ENCODE measurements at places on chromosomes 11 and 22.

DNA sequence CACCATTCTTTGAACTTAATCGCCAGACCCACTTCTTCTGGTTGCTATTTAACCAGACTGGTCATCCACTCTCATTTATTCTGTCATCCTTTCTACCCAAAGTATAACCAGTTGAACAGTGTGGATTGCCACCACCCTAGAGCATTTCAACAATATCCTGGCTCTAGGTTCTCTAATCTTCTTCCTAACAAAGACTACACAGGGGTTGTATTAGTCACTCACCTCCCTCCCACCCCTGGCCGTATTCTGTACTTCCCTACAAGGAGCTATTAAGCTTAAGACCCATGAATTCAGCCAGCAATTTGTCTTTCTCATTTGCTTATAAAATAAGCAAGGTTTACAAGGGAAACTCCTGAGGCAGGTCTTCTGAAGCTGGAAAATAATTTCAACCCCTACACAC is 46.9 kb upstream of the CEP126 start:
- no peak for DNase-seq

DNA sequence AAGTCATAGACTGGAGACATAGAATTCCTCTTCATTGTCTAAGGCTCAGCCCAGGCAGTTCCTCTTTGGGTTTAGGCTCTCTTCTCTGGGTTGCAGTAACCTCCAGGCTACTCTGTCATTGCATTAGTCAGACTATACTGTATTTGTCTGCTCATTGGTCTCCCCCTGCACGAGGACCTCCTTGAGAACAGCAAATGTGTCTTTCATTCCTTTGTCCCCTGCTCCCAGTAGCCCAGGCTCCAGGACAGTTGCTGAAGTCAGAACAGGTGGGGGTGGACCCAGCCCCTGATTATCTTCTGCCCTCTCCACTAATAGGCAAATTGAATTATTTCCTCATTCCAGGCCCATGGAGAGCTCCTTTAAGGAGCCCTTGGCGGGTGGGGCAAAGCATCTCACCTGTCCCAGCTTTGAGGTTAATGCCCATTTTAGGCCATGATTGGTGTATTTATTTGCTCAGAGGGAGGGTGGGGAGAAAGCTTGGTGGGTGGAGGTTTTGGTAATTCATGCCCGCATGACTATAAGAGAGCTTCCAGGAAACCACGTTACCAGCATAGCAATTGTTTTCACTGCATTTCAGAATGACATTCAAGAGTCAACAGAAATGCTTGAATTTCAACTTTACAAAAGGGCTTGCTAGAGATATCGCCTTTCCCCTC is 40.9 kb downstream of the NAV2 start:
- DNase-seq: no peak

GRCh38 chr11:64357904-64358535 is 942 bp upstream of the RPS6KA4 start:
- no peak for DNase-seq

DNA sequence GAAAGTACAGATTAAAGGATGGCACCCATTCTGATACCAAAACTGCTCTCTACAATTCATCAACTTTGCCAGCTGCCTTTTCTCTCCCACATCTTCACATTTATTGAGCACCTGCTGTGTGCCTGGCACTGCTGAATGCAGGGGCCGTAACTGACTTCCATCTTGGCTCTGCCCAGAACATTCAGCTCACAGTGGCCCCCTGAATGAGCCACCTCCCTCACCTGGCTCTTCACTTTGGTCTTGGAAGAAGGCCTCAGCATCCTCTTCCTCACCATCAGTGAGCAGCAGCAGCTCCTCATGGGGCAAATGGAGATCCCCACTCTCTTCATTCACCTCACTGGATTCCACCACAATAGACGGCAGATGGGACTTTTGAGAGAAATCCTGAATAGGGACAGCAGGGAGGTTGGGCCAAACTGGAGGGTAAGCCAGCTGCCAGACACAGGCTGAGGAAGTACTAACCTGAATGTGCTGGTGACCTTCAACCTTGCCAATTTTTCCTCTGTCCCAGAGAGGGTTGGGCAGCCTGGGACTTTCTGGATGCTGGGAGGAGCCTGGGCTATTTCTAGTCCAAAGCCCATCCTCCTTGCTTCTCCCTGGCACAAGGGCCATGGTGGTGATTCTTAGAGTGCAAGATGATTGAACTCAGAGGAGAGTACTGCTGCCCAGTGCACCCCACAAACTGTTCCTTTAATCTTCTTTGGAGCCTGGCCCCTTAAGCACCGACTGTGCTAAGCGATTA is 1.9 kb upstream of the UQCC3 start:
- DNase-seq: no peak

DNA sequence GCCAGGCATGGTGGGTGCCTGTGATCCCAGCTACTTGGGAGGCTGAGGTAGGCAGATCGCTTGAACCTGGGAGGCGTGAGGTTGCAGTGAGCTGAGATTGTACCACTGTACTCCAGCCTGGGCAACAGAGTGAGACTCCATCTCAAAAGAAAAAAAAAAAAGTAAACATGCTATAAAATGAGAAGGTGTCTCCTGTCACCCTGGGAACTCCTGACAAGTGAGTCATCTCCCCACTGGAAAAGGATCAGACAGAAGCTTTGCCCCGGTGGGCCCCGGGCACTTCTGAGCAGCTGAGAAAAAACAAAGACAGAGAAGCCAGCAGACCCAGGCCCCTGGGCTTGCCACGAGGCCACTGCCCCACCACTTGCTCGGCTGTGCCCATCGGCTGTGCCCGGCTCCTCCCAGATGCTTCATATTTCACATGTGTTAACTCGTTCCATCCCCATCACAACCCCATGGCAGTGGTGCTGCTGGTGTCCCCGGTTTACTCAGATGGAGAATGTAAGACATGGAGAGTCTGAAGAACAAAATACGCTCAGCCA is 22.3 kb downstream of the TTLL1 start:
- no peak for DNase-seq

DNA sequence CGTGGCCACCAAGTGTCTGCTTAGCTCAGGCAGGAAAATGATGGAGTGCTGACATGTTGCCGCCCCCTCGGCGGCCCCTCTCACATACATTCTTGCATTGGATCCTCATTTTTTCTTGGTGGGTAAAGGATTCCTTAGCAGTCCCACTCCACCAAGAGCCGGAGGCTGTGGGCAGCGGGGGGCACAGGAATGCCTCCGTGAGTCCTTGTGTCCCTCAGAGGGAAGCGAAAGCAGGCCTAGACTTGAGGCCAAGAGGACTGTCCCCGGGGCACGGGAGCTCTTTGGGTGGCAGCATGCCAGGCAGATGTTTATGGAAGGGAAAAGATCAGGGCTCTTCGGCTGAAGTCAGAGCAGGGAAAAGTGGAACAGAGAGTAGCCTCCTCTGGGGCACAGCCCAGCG is 21.6 kb downstream of the LRFN4 start:
- DNase-seq: no peak

GRCh38 chr22:46774253-46774979 is 12.0 kb downstream of the TBC1D22A start:
- DNase-seq: no peak

DNA sequence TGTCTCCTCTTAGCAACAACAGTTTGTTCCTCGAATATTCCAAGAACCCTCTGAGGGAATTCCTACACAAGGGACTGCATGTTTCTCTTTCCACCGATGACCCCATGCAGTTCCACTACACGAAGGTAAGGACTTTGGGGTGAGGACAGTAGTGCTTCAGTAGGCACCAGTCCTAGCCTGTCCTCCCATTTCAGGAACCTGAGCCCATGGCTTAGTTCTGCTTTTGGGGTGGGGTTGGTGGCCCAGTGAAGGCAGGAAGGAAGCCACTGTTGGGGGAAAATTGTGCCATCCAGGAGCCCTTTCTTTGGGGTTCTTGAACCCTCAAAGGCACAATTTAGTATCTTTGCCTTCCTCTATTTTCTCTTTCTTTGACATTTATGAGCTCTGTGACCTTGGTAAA is 38.2 kb downstream of the RNF141 start:
- DNase-seq: no peak

DNA sequence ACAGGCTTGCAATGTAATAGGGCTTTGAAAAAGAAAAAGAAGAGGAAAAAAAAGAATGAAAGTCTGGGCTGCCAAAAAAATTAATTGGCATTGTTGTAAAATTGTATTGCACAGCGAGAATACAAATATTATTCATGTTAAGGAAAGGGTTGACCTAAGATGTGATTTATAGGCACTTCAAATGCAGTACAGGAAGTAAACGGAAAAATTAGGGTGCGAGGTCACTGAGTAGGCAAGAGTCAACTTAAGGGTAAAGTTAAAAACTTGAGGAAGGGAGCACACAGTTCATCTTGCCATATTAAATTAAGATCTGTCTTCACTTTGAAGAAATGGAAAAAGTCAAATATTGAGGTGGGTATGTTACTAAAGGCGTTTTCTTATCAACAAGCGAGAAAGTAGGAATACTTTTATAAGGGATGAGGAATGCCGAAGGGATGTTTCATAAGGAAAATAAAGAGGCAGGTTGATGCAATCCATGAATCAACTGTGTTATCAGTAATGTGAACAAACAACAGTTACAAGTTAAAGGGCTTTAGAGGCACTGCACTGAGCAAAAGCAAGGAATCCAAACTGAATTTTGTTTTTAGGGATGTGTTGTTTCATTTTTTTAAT is 123.0 kb downstream of the WT1 start:
- no peak for DNase-seq

DNA sequence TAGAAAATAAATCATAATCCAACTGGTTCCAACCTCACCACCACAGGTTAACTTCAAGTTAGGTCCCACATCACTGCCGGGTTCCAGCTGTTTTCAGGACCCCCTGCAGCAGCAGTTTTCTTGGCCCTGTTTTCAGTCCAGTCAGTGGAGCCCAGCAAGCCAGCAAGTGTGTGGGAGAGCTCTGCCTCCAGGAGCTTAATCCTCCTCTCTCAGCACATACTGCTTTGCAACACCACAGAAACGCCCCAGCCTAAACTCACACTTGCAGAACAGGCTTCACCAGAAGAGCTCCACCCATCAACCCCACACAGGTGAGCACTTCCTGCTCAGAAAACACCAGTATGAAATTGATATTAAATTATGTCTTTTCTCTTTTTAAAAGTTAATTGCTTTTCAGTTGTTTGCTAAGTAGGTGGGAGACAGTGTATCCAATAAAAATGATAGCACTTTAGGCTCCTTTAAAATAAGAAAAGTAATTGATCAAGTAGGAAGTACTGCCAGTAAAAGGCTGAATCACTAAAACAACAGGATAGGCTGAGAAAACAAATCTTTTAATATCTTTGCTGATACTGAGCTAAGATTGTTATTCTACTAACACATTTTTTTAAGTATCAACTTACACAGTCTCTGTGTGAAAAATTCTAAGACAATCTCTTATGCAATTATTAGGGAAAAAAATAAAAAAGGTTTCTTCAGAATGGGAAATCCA is 81.5 kb upstream of the TP53AIP1 start:
- peak; percentile 32 for DNase-seq

DNA sequence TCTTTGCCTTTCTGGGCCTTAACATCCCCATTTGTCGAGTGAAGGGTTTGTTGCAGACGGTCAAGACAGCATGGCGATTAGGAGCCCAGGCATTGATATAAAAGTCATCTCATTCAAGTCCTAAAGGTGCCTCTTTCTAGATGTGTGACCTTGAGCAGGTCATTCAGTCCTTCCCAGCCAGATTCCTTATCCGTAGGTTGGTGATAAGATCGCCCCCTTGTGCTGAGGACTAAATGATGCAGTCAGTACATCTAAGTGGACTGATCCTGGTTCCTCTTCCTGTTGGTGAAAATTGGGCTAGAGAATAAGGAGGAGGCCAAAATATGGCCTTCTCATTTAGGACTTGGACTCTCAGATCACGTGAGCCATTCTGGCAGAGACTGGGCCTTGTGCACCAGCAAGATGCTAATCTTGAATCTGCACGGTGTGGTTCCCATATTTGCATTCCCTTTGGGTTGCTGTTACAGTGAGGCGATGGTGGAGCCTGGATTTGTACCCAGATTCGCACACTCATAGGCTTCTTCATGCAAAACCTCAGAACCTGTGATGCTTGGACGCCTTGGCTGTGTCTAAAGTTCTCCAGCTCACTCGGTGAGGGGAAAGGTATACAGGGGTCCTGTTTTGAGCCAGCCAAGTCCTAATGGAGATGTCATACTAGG is 156.8 kb downstream of the MYO18B start:
- no peak for DNase-seq

DNA sequence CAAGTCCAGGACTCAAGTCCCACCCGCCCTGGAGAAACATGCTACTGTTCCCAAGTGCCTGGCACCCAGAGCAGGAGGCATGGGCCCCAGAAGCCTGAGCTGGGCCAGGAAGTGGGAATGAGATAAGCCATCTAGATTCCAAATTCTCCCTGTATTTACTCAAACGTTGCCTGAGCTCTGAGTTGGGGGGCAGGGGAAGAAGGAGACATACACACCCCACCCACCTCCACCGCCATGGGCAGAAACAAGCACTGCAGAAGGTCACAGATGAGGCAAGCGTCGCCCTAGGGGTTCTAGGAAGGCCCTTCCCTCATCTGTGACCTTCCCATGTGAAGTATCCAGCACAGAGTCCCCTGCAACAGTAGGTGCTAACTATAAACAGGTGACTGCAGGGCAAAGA is 54.0 kb downstream of the PLEKHA7 start:
- no peak for DNase-seq

DNA sequence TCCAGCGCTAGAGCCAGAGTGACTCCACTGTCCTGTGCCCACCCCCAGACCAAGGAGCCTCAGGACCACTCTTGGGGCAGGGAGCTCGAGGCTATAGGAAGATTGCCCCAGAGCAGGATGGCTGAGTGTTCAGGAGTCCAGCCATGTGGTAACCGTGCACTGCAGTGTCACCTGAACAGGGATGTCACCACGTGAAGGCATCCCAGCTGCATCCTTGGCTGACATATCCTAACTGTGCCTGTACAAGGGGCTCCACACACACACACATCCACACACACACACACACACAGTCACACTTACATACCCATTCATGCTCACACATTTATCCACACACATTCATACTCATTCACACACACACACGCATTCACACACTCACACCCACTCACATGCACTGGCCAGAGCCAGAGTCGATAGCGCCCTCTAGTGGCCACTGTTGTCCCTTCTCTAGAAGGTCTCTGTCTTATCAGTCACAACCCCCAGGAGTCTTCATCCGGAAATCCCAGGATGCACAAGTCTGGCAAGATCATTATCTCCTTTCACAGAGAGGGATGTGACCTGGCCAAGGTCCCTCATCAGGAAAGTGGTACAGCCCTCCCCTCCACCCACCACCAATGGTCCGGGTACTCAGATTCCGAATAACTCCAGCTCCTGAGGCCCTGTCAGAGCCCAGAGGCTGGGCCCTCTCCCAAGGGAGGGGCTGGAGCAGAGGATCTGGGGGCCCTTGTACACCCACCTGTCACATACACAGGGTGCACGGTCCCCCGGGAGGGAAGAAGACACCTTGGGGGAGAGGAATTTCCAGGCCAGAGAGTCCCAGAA is 55.1 kb downstream of the IGLL5 start:
- peak; percentile 69 for DNase-seq
